ENCODE measurements at places on chromosomes 7 and 10. TPM values are rescaled to one million over a fixed set of nuclear protein-coding genes. Genes with fewer than 3 reads are reported as not detected.

The PDE6C gene
- total RNA-seq = not detected

The ZNF680 gene
- 11.2 TPM for total RNA-seq

The GIMAP1 gene
- not detected for total RNA-seq

The FGL2 gene
- total RNA-seq = not detected

The SFMBT2 gene
- total RNA-seq = 3.3 TPM

The FKBP9 gene
- total RNA-seq = 68.0 TPM

The MICALL2 gene
- total RNA-seq = 18.1 TPM

The CFAP46 gene
- total RNA-seq = 9.8 TPM

The FAM171A1 gene
- total RNA-seq = 36.5 TPM

The SDK1 gene
- 22.7 TPM for total RNA-seq

The SCIN gene
- 0.11 TPM for total RNA-seq

The EIF5AL1 gene
- 0.62 TPM for total RNA-seq

The NRP1 gene
- 22.1 TPM for total RNA-seq

The NPSR1 gene
- not detected for total RNA-seq

The VAX1 gene
- 3.5 TPM for total RNA-seq

The KCND2 gene
- total RNA-seq = 0.63 TPM
